Suppressor macrophage treated with lipopolysaccharide for 4 hours (primary cell): ENCODE measurements at places on chromosomes 1 and 21.

GRCh38 chr1:167369175-167369574, 148.5 kb downstream of the POU2F1 start:
- DNase-seq: no peak

- DNase-seq: no peak
Observed at GRCh38 chr21:42121794-42122193, 50.7 kb downstream of the UMODL1 start.

- DNase-seq: no peak
Observed at GRCh38 chr21:44943686-44944550, 4.1 kb downstream of the SLX9 start.

GRCh38 chr1:84208935-84209334, 64.9 kb downstream of the PRKACB start:
- DNase-seq: no peak

GRCh38 chr1:19414515-19415121, 70.7 kb downstream of the CAPZB start:
- DNase-seq: no peak

GRCh38 chr1:15282038-15282437, 35.0 kb downstream of the FHAD1 start:
- no peak for DNase-seq

DNA sequence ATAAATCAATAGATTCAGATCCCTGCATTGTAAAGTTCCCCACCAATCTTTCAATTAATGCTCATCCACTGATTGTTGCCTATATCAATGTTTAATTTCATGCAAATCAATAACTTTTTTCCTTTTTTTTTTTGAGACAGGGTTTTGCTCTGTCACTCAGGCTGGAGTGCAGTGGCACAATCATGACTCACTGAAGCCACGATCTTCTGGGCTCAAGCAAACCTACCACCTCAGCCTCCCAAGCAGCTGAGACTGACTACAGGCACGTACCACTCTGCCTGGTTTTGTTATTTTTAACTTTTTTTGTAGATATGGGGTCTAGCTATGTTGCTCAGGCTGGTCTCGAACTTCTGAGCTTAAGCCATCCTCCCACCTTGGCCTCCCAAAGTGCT, 25.7 kb downstream of the DIO1 start:
- DNase-seq: no peak

DNA sequence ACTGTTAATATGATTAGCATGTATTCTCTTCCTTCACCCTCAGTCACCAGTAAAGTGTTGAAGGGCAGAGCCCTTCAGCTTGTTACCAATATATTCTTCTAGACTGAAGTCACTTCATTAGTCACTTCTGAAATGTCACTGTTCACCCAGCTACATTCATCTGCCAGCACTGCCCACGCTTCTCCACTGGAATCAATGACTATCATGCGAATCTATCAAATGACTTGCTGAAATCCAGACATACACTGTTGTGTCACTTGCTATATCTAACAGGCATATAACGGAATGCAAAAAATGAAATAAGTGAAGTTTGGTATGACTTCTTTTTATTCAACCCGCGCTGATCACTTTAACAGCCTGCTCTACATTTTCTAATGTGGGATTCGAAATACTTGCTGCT, 16.1 kb downstream of the FH start:
- DNase-seq: peak; percentile 27

DNA sequence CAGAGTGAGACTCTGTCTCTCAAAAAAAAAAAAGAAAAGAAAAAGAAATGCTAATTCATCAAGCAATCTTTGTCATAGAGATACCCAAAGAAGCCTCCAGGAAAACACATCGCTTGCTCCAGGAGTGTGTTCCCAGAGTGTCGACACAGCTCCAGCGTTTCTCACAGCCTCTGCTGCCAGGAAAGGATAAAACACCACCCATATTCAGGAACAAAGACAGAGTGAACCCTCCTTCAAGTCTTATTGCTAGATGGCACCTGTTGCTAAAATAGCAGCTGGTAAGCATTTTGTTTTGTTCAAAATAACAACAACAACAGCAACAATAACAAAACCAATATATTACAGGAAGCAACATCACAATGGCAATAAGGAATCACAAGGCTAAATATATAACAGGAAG, 3.1 kb downstream of the ILDR2 start:
- DNase-seq: no peak

- DNase-seq: no peak
Observed at GRCh38 chr1:7149080-7149838, 364.0 kb downstream of the CAMTA1 start.

DNA sequence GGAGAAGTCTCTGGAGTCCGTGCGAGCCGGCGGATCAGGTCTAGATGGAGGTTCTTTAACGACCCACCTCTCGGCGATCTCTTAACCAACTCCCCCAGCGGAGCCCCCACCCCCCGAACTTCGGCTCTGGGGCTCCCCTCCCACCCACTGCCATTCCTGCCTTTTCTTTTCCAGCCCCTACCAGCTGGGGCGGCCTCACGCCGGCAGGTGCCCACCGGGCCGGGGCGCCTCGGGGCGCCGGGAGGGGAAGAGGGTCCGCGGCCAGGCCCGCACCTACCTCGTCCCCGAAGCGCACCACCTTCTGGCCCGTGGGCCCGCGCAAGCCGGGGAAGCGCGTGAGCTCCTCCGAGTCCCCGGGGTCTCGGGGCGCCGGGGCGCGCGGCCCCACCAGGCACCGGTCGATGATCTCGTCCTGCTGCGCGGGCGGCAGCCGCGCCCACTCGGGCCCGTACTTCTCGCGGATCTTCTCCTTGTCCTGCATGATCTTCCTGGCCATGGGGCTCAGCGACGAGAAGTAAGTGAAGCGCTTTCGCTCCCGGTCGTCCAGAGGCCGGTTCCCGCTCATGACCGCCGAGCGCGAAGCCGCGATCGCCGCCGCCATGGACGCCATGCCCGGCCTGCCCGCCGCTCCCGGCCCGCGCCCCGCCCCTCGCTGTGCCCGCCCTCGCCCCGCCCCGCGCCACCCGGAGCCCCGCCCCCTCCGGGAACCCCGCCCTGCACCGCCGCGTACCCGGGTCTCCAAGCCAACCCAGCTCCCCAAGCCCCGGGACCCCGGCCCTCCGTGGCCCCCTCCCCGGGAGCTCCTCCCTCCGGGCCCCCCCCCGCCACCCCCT, at the start of gene C1orf198:
Gene C1orf198 (minus strand): TSS at position 619 of the 833 bp plus-strand sequence. CDS start 9 bp downstream, at position 610.
- peak; percentile 78 for DNase-seq

- DNase-seq: no peak
Observed at GRCh38 chr1:81878538-81878937, 77.8 kb downstream of the ADGRL2 start.

DNA sequence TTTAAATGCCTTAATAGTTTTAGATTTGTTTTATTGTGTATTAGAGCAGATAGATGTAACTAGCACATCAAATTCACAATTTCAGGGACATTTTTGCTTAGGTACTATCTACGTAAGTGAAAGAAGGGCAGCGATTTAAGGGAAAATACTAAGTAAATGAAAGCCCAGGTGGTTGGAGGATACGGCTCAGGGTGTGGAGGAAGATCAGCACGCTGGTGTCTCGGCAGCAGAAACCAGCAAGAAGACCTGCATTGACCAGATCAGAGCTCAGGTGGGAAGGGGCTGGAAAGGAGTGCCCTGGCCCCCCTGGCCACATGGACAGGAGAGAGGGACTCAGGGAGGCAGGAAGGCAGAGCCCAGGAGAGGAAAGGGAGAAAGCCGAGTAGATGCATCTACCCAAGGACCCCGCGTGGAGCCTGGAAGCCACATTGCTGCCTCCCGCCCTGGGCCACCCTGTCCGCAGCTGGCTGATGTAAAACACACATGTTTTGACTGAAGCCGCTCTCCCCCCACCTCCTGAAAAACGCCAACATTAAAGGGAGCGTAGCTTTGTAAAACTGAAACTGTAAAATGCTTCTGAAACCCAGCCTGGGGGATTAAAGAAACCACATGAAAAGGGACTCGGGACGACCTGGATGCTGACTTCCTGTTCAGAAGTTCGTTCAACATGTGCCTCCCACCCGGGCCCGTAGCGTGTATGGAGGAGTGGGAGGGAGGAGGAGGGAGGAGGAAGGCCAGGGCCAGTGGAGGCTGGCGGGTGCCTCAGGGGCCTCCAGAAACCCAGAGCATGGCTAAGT, 72.6 kb upstream of the TARDBP start:
- DNase-seq: no peak

DNA sequence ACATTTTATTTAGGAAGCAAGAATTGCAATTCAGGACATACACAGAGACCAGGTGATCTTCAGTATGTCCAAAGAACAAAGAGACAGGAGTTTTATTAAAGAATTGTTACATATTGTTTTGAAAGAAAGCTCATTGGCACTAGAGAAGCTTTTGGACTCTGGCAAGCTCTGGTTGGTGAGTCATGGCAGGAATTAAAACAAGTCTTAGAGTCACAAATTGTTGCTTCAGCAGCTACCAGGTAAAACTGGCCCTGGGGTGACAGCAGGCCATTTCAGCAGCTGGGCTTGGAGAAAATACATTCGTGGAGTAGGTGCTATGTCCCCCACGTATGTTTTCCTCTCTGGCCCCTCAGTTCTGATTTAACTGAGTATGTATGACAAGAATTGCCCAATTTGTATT, 58.8 kb downstream of the MAP3K21 start:
- no peak for DNase-seq
